ENCODE measurements at places on chromosomes 2 and 18.

GRCh38 chr2:150450765-150451164 is 36.7 kb downstream of the RND3 start:
- no peak for DNase-seq

DNA sequence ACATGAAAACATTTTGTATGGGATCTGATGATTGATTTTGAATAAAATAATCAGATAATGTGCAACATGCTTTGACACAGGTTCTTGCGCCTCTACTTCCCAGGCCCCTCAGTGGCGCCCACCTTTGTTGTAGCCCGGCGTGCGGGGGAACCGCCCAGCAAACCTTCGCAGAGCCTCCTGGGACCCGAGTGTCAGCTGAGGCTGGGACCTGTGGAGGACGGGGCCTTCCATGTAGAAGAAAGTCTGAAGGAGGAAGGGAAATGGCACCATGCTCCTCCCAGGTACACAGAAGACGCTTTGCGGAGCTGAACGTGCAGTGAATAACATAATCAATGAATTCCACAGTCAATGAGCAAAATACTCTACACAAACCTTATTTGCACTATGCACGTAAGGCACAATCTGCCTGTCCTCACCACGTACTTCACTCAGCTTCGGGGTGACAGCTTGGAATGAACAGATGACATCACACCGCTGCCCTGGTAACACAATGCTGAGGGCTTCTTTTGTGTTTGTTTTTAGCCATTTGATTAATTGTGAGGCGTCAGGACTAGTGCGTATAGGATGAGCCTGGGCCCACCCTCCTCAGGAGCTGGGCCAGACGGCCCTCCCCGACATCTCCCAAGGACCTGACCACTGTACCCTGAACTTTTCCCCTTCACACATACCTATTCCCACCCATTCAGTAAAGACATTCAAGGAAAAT is 78.1 kb downstream of the TWIST2 start:
- DNase-seq, result no peak

DNA sequence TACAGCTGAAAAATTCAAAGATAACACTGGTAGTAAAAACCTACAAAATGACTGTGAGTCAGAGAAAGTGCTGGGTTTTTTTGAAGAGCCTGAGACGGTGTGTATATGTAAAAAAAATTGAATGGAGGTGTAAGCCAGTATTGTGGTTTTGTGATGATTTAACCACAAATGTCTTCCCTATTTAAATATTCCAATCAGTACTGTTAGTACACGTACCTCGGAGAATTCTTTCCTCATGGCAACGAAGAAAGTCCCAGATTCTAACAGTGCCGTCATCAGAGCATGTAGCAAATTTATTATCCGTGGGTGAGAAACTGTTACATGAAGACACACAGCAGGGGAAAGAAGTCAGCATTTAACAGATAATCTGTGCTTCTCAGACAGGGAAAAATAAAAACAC is 48.1 kb downstream of the WDR33 start:
- DNase-seq, result no peak

DNA sequence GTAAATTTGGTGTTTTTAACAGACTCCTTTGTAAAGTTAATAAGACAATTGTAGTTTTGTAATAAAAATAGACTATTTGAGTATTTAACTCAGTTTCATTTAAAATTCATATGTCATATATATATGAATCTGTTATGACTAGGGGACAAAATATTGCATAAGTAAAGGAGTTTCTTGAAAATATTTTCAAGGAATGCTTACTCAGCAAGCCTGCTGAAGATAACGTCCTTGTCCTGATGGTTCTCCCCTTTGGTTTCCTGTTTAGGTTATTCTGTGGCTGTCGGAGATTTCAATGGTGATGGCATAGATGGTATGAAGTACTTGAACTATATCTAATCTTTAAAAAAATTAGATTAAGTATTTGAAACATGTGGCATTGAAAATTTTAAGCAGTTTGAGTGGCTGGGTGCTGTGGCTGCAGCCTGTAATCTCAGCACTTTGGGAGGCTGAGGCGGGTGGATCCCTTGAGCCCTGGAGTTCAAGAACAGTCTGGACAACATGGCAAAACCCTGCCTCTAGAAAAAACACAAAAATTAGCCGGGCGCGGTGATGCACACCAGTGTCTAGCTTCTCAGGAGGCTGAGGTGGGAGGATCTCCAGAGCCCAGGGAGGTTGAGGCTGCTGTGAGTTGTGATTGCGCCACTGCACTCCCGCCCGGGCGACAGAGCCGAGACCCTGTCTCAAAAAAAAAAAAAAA is 47.1 kb downstream of the ITGAV start:
- DNase-seq, result no peak

DNA sequence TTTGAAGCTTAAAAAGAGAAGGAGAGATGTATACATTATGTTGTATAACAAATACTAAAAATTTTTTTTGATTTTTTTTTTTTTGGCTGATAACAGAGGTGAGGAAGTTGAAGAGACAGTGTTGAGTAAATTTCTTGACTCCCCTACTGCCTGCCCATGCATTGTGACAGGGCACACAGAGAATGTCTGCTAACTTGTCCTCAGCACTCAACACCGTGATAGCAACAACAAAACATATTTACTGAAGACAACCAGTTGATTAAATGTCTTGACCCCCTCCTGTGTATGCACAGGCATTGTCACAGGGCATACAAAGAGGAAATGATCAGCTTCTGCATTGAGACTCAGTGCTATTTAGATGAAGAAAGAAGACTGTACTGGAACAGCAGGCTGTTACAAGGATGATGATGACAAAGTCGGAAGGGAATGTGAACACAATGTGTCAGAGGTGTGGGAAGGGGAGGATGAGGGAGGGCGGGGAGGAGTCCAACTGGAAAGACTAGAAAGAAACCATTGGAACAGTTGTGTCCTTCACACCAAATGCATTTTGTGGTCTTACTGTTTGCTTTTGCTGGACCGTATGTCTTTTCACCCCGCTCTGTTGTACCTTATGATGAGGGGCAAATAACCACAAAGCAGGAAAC is 89.5 kb downstream of the CERS6 start:
- DNase-seq, result no peak

DNA sequence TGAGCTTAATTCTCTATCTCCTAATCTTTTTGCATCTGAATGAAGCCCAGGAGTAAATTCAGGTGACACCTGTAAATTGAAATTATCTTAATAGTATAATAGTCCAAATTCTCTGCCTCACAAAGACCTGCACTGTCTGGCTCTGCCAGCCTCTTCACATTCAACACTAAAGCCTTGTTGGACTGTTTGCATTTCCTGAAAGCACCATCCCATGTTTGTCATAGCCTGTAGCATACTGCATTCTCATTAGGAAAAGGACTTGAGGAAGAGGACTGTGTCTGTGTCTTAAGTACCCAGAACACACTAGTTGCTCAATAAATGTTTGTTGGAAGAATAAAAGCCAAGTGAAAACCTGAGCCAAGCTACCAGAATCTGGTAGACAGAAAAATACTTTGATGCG is 42.9 kb upstream of the GRHL1 start:
- no peak for DNase-seq

- no peak for DNase-seq
Observed at GRCh38 chr2:162342321-162342720, 1.6 kb upstream of the GCA start.

DNA sequence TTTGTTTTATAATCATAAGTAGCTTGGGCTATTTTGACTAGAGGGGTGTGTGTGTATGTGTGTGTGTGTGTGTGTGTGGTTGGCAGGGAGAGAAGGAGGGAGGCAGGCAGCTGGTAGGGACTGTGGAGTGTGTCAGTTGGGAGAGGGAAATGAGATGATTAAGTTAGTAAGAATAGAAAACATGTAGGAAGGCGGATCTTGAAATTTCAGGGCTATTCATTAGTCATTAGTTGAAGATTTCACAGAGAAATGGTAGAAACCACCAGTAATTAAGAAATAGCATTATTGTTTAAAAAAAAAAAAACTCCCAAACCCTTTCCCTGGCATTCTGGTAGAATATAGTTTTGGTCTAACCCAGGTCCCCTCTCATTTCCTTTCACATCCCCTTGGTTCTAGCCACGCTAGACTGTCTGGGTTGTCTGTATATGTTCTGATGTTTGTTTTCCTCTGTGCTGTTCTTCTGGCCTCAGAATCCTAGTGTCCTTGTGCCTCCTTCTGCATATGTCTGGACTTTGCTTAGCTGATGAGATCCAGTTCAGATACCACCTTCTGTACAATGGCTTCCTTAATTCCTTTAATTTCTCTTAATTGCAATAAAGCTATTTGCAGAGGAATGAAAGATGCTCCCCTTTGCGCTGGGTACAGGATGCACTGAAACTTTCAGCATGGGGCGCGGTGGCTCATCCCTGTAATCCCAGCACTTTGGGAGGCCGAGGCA is 161.6 kb downstream of the NEDD4L start:
- DNase-seq, result peak; percentile 56

DNA sequence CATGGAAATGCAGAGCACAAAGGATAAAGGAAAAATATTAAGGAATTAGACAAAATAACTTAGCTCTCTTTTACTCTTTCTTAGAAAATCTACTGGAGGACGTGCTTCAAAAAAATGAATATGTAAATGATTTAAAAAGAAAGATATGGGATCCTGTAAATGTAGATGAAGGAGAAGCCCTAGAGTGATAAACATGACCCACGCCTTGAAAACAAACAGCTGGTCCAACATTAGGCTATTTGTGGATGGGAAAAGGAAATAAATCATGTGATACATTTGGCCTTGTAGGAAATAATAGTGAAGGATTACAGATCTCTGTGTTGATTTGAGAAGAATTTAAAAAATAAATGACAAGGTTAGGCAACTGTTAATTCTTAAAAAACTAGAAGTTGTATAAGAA is 492.1 kb upstream of the SLC39A10 start:
- no peak for DNase-seq

DNA sequence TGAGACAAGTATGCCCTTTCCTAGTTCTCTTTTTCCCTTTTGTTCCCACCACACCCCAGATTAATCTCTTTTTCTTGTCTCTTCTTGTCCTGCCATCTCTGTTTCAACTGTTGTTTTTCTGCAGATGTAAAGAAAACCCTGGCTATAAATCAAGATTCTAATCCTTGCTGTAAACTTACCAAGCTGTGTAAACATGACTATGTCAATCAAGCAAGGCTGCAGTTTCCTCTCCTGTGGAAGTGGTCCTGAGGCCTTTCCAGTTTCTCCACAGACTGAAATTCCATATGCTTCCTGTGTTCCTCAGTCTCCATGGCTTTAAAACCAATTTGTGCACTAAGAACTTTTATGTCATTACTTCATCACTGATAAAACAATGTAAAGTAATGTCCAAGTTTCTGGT is 288.8 kb upstream of the PIK3C3 start:
- peak; percentile 94 for DNase-seq

- no peak for DNase-seq
Observed at GRCh38 chr2:209870067-209870466, 98.4 kb downstream of the UNC80 start.

DNA sequence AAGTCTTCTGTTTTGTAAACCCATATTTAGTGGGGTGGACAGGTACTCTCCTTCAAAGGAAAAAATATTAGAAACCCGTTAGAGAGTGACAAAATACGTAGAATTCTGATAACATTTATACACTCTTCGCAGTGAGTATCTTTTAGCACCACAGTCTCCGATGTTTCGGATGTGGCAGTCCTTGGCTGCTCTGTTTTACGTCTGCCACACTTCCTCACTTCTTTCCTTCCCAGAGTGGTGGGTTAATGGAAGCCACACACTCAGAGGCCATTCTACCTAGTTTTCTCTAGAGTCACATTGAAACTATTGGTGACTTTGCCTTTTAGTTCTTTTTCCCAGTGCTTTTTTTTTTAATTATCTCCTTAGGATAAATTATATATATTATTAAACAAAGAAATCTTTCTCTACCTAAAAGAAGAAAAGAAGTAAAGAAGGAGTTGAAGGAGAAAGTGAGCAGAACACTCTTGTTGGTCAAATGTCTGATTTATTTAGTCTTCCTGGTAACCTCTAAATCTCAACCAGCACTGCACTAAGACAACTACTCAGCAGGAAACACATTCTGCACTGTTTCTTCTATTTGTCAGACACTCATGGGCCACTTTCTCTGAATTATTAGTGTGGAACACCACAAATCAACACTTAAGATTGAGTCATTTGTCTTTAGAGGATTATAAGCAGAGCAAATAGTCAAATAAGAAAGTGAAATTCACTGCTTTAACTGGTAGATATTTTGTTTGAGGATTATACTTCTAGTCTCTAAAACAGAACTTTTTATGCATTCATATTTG is 451.3 kb upstream of the TMEFF2 start:
- no peak for DNase-seq

GRCh38 chr2:26189123-26189522 is 16.2 kb downstream of the GAREM2 start:
- no peak for DNase-seq

GRCh38 chr2:135473567-135473966 is 57.5 kb downstream of the ZRANB3 start:
- no peak for DNase-seq

- DNase-seq, result no peak
Observed at GRCh38 chr2:221822416-221822815, 250.3 kb upstream of the EPHA4 start.

Measured in NCI-H1417 (cell line).